ENCODE measurements at places on chromosomes 11 and 22.
A peak's percentile ranks its signal among the peaks of the same experiment; 100 is the strongest.

DNA sequence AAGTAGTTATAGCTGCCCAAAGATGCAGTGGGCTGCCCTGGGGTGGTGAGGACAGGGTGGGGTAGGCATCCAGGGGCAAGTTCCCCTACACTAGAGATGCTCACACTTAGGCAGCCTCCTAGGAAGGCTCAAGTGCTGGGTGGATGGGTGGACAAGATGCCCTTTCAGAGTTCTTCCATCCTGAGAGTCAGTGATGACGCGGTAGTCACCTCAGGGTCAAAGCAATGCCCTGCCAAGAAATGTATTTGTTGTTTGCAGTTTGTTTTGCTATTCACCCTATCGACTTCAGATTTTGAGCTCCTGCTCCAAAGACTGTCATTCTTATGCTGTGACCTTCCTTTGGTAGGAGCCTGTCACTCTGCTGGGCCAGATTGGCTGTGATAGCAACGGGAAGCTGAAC, 18.9 kb downstream of the POLA2 start:
- DNase-seq = no peak

DNA sequence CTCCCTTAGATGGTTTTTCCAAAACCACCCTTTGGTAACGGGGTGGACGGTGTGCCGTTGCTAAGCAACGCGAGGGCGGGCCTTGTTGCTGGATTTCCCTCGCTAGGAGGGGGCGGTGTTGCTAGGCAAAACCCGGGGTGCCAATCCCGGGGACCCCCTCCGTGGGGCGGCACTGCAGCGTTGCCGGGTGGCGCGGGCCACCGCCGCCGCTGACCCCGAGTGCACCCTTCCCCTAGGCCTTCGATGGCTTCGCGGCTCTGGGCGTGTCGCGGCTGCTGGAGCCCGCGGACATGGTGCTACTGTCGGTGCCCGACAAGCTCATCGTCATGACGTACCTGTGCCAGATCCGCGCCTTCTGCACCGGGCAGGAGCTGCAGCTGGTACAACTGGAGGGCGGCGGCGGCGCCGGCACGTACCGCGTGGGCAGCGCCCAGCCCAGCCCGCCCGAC, 8.9 kb downstream of the EHBP1L1 start:
- DNase-seq = no peak

- no peak for DNase-seq
These were observed 133.2 kb upstream of the TEAD1 start for GRCh38 chr11:12540913-12541582.

DNA sequence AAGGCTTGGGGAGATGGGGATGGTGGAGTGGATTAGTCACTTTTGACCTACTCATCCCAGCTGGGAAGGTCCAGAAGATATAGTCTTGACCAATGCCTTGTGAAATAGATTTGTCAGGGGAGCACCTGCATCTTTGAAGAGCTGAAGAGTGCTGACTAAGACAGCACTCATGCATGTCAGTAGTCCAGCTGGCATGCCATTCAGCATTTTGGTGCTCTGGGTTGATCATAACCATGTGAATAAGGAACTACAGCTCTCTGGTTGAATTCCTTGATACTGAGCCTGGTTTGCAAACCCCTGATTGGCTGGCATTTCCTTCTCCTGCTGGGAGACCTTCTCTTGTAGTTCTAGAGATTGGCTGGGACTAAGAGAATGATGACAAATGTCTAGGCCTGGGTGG, 106.8 kb upstream of the ALX4 start:
- DNase-seq = no peak

DNA sequence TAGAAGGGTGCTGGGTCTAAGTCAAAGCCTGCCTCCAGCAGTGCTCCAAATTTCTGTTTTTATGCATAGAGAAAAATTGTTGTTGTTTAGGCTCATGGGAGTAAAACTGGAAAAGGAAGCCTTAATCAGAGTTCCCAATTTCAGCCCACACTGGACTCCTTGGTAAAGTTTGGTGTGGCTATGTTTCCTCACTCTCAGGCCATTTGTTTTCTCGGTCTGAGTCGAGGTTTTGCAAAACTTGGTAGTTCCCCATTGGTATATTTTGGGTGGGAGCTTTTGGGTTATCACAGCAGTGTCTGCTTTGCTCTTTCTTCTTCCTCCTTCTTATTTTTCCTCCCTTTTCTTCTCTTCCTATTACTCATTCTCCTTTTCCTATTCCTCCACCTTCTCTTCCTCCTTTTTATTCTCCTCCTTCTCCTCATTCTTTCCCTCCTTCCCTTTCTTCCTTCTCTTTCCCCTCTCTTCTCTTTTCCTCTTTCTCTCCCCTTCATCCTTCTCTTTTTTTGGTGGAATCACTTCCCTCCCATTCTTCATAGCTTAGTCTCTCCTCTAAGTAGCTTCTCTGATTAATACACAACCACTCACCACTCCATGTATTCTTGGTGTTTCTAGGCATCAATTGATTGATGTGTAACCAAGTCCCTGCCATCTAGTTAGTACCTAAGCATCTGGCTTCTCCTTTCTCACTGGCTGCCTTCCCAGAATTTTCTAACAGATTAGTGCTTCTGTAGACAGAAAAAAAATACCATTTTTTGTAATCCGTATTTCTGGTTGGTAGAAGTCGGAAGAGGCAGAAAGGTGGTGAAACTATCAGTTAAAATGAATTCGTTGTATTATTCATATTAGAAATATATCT, 10.1 kb downstream of the SLC5A1 start:
- DNase-seq = no peak

GRCh38 chr11:118211006-118211405, 13.8 kb downstream of the JAML start:
- no peak for DNase-seq

DNA sequence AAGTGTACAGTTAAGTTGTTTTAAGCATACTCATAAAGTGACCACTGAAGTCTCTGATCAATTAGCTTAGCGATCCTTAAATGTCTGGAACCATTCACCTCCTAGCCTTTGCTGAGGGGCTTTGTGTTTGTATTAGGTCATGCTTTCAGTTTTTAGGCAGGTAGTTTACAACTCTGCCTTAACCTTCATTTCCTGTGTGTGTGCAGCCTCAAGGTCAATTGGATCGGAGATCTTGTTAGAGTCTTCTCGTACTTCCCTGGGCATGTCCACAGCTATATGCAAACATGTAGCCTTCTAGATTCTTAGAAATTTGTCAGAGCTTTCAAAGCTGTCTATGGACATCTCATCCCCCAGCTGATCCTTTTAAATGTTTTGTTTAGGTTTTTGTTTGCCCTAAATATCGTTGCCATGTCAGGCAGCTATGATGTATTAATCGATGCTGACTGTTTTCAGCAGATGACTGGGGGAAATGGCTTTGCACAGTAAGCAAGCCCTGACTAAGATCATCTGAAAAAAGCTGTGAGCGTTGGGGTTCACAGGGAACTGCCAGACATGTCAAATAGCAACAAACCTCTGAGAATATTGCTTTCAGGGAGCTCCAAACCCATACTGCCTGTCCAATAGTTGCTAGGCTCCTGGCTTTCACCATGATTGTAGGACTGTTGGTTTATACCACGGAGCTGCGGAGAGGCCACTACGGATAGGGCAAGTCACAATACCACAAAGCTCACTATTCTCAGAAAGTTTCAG, 45.6 kb downstream of the GLYAT start:
- DNase-seq = no peak

- no peak for DNase-seq
These were observed 12.4 kb downstream of the POLR3H start for GRCh38 chr22:41531715-41532477.

DNA sequence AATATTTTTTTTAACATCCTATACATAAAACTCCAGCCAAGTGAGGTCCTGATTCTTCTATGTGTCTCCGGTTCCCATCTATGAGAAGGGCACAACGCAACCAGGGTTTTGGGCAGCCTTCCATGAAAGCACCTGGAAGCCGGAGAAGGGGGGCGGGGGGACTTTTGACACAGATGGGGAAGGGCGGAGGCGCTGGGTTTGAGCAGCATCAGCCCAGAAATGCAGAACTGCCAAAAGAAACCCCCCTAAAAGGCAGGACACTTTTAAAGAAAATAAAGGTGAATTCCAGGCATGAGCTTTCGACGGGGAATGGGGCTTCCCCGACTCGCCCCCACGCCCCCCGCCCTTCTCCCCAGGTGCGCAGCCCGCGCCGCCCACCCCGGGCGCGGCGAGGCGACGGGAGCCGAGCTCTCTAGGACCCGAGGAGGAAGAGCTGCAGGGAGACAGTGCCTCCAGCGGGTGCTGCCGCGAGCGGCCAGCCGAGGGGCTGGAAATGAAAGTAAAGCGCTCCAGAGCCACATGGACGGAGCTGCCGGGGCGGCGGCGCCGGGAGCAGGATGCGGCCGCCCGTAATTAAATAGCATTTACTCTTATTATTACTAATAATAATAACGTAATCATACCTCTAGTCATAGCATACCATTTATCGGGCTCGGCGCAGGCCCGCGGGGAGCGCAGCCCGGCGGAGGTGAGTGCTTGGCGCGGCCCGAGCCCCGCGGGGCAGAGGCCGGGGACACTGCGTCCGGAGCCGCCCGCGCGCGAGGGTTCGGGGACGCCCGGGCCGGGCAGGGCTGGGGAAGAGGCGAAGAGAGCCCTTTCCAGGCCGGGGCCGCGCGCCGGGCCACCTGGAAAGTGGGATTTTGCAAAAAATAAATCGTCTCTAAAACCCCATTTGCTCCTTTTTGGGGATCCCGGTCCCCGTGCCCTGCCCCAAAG, at the start of gene ZC3H7B:
Gene ZC3H7B, plus strand, starts transcription at position 441 of the 936 bp plus-strand sequence. CDS start 19,136 bp downstream, outside the sequence.
- DNase-seq = peak; percentile 76

DNA sequence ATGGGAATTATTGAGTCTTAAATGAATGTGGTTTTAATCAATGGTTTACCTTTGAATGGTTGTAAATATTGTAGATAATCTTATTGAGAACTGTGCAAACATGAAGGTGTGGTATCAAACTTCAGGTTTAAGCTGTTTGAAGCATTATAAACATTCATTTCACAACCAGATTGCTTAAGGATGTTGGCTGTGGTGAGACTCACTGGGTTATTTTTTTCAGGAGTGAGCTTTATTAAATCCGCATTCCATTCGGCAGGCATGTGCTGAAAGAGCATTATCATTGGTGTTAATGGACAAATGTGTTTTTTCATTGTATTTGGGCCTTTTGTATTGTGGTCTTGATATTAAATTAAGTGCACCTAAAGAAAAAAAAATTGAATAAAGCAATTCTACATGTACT, 9.7 kb downstream of the MMP3 start:
- DNase-seq = no peak

GRCh38 chr11:35907648-35908431, 36.0 kb upstream of the LDLRAD3 start:
- no peak for DNase-seq

- no peak for DNase-seq
These were observed 1735.0 kb downstream of the LRRC4C start for GRCh38 chr11:39724404-39724803.

- DNase-seq = no peak
These were observed 42.1 kb upstream of the TPBGL start for GRCh38 chr11:75198278-75198973.

- DNase-seq = no peak
These were observed 137.5 kb upstream of the TRPC6 start for GRCh38 chr11:101721270-101721669.

DNA sequence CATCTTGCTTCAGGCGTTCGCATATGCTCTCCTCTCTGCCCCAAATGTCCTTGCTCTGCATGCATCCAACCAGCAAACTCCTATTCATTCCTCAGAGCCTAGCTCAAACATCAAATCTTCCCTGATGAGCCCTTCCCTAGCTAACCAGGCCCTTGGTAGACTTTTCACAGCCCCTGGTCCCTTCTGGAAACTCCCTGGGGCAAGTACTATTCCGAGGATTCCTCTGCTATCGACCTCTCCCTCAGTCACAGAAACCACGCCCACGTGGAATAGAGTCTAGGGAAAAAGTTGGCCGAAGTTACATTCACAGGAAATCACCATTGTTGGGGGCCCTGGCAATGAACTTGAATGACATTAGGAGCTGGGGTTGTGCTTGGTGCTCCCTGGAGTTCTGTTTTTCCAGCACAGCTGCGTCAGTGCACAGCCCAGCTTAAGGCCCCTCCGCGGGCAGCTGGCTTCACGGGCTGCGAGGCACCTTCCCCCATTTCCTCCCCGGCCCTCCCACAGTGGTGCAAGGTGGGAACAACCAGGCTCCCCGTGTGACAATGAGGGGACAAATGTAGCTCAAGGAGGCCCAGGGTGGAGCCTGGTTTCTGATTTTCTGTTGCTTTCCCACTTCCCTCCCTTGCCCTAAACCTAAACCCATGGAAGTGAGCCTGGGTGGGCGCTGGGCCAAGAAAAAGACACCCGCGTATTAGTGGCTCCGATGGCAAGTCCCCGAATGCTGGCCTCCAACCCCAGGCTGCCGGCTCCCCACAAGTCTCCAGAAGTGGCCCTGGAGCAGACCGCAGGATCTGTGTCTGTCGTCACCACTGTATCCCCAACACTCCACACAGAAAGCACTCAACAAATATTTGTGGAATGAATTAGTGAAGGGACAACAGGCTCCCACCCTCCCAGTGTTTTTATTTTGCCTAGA, 4.3 kb upstream of the ATP5MGL start:
- no peak for DNase-seq

DNA sequence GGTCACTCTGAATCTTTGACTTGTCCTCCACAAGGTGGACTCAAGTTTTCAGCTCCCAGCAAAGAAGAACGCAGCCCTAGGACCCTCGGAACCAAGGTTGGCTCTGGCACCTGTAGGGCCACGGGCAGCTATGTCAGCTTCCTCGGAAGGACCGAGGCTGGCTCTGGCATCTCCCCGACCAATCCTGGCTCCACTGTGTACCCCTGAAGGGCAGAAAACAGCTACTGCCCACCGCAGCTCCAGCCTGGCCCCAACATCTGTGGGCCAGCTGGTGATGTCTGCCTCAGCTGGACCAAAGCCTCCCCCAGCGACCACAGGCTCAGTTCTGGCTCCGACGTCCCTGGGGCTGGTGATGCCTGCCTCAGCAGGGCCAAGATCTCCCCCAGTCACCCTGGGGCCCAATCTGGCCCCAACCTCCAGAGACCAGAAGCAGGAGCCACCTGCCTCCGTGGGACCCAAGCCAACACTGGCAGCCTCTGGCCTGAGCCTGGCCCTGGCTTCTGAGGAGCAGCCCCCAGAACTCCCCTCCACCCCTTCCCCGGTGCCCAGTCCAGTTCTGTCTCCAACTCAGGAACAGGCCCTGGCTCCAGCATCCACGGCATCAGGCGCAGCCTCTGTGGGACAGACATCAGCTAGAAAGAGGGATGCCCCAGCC, 2.2 kb downstream of the INPP5J start:
- no peak for DNase-seq

DNA sequence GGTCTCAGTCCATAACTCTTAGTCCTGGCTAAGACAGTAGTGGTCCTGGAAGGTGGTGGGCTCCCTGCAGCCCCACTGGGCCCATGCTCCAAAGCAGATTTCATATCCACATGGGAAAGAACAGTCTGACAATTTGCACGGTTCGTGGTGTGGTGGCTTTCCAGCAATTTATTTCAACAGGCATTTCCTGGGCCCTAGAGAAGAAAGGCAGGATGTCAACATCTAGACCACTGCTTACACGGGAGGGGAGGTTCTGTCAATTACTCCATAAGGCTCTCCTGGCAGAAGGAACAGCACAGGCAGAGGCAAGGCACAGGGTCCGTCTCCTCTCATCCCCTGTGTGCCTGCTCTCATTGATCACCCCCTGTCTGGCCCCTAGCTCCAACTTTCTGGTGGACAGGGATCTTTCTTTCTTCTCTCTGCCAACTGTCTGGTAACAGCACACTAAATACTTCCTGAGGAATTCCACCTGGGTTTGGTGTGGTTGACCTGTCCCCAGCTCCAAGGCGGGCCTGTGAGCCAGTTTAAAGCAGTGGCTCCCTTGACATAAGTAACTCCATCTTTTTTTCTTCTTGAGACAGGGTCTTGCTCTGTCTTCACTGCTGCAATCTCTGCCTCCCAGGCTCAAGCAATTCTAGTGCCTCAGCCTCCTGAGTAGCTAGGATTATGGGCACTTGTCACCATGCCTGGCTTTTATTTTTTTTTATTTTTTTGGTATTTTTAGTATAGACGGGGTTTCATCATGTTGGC, 5.1 kb upstream of the A4GALT start:
- no peak for DNase-seq

Measured in stimulated activated CD8-positive, alpha-beta memory T cell treated with anti-CD3 and anti-CD28 coated beads, Interleukin-4, amount 100 ng/mL, for 4 hours (primary cell).